NB4 (cell line): ENCODE measurements at places on chromosomes 2 and 18.
A peak's percentile ranks its signal among the peaks of the same experiment; 100 is the strongest.

- DNase-seq = no peak
These were observed 53.7 kb upstream of the PARD3B start for GRCh38 chr2:204491528-204491927.

DNA sequence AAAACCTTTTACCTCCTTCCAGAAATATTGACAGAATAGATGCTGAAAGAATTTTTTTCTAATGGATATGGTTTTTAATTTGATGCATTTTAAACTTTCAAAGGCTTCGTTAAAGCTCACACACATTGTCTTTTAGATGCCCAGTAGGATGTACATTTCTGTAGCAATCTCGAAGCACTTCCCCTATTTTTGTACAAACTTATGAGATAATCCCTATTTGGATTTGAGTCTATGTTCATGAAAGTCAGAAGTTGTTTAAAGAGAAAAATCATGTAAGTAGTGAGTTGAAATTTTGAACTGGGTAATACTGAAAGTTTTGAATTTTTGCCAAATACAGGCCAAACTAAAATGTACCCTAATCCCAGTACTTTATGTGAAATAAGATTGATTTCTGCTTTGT is 38.1 kb upstream of the MMADHC start:
- no peak for DNase-seq

DNA sequence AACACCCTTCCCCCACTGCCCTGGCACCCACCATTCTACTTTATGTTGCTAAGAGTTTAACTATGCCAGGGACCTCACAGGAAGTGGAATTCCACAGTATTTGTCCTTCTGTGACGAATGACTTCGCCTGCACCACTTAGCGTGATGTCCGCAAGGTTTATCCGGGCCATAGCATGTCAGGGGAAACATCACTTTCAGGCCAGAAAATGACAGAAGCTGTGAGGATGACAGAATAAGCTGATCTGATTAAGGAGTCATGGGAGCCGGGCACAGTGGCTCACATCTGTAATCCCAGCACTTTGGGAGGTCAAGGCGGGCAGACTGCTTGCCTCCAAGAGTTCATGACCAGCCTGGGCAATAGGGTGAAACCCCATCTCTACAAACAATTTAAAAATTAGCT is 248.8 kb downstream of the EIPR1 start:
- DNase-seq = no peak

GRCh38 chr18:27395752-27396151 is 210.6 kb upstream of the CHST9 start:
- no peak for DNase-seq

- DNase-seq = peak; percentile 76
These were observed 66.3 kb upstream of the TCF7L1 start for GRCh38 chr2:85066874-85067351.

DNA sequence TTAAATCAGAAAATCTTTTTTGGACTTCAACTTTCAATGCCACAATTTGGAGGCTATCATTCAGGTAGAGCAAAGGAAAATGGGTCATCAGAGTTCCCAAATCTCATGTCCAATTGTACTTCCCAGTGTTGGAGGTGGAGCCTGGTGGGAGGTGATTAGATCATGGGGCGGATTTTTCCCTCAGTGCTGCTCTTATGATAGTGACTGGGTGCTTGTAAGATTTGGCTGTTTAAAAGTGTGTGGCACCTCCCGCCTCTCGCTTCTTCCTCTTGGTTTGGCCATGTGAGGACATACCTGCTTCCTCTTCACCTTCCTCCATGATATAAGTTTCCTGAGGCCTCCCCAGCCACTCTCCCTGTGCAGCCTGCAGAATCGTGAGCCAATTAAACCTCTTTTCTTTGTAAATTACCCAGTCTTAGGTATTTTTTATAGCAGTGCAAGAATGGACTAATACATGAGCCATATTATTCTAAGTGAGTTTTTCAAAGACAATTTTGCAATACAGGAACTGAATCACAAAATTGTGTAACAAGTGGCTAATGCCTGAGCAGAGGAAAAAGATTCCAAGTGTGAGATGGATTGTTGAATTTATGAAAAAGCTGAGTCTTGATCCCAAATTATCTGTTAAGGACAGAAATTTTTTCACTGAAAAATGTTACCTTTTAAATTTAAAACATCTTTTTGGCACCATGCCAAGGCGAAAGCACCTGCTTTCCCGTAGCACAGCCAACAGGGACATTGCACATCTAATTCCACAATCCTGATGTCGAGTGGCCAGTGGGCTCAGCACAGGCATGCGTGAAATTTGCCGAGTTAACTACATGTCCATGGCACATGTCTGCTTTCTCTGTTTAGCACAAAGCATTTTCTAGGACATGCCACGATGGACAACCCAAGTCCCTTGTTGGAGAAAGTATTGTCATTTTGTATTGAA is 150.9 kb downstream of the COL6A3 start:
- peak; percentile 72 for DNase-seq

- DNase-seq = no peak
These were observed 223.1 kb downstream of the C1D start for GRCh38 chr2:67839668-67840067.

GRCh38 chr18:10051877-10052631 is 138.2 kb downstream of the VAPA start:
- no peak for DNase-seq

DNA sequence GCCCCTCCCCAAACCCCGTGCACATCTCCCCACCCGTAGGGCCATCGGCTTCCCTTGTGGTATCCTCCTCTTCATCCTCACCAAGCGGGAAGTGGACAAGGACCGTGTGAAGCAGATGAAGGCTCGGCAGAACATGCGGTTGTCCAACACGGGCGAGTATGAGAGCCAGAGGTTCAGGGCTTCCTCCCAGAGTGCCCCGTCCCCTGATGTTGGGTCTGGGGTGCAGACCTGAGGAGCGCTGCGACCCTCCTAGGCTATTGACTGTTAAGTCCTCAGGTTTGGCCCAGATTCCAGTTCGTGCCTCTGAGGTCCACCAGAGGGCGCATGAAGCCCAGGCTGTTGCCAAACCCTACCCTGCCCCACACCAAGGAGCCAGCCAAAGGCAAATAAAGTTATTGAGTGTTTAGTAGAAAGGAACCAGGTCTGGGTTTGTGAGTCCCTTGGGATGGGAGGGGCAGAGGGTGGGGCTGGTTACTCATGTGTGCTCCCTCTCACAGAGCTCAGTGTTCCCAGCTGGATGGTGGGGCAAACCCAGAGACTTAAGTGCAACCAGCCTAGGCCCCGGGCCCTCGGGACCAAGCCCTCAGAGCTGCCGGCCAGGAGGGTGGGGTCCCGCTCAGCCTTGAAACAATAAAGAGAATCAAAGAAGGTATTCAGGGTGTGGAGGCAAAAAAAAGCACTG is 2.4 kb downstream of the PNKD start:
- peak; percentile 98 for DNase-seq

- DNase-seq = no peak
These were observed 491.0 kb upstream of the NXPH2 start for GRCh38 chr2:139271149-139271548.

GRCh38 chr2:102025583-102026267 is 34.0 kb downstream of the IL1R2 start:
- peak; percentile 35 for DNase-seq

DNA sequence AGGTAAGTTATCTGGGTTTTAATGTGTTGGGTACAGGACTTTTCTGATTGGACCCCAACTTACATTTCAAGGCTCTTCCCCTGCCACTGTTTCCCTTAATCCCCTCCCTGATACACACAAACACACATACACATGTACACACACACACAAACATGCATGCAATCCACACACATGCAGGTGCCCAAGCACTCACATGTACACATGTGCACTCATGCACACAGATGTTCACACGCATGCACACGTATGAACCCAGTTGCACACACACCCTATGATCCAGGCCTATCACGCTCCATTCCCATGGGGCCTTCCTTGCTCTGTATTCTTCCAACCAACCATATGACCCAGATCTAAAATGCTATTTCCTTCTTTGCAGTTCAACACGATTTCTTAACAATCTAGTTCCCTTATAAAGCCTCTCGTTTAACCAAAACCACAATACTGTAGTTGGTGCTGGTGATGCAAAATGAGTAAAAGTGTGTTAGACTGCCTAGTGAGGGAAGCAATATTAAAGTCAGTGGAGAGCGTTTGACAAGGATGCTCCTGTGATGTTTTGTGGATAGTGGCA is 11.1 kb downstream of the SERPINB8 start:
- peak; percentile 78 for DNase-seq

GRCh38 chr2:17971531-17972125 is 93.2 kb downstream of the KCNS3 start:
- DNase-seq = no peak

DNA sequence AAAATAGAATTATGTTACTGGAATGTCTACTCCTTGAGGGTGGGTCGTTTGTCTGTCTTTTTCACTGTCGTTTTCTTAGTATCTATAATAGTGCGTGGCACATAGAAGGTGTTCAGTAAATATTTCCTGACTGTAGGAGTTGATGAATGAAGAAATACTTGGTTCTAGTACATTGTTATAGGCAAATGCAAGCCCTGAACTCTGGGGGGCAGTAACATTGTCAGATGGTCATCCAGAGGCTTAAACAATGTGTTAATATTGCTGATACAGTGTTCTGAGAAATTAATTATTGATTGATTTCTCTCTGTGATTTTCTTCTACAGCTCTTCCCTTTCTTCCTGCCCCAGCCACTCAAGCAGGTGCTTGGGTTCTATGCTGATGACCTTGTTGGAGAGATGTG is 24.4 kb upstream of the THOC1 start:
- peak; percentile 14 for DNase-seq

GRCh38 chr18:36511791-36512352 is 214.4 kb downstream of the FHOD3 start:
- peak; percentile 80 for DNase-seq

- DNase-seq = peak; percentile 98
These were observed at the start of gene NFE2L2 for GRCh38 chr2:177264693-177265587. NFE2L2 (minus strand) TSS chr2:177264727; CDS start chr2:177264576, 151 bp downstream.

GRCh38 chr18:48928787-48929186 is 22.0 kb downstream of the SMAD7 start:
- DNase-seq = peak; percentile 80

- no peak for DNase-seq
These were observed 74.1 kb downstream of the VAPA start for GRCh38 chr18:9987931-9988330.

- DNase-seq = no peak
These were observed 235.2 kb upstream of the LINC00305 start for GRCh38 chr18:64384101-64384500.

GRCh38 chr2:119414894-119415293 is 16.8 kb upstream of the TMEM37 start:
- no peak for DNase-seq

- DNase-seq = no peak
These were observed 99.9 kb downstream of the CPO start for GRCh38 chr2:207039225-207039624.

GRCh38 chr2:169765523-169765922 is 31.9 kb downstream of the KLHL23 start:
- DNase-seq = no peak

- peak; percentile 50 for DNase-seq
These were observed 36.0 kb upstream of the WIPF1 start for GRCh38 chr2:174633623-174633930.

GRCh38 chr2:47193607-47194006 is 38.5 kb upstream of the STPG4 start:
- no peak for DNase-seq

- no peak for DNase-seq
These were observed 929.4 kb upstream of the PIK3C3 start for GRCh38 chr18:41025666-41026065.

- DNase-seq = no peak
These were observed 85.1 kb downstream of the BCL2L11 start for GRCh38 chr2:111205774-111206173.

DNA sequence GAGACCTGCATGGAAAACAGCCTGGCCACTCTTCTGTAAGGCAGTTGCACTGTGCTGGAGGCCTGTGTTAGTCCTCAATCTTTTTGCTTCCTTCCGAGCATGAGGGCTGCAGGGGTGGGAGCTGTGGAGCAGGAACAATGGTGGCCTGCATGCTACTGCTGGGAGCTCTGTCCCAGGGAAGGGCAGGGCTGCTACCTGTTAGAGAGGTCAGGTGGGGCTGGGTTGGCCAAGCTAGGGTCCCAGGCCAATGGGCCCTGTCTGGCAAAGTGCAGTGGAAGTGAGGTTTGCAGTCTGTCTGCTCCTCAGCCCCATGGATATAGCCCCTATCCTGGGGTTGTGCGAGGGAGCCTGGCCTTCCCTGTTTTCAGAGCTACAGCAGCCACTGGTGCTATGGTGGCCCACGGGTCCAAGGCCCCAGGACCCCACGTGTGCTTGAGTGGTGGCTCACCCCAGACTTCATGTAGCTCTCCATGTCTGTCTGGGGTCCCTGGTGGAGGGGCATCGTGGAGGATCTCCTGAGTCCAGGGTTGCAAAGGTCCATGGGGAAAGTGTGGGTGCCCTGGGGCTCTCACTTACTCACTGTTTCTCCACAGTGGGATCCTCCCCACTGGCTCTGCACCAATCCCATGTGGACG is 1212.6 kb upstream of the NXPH2 start:
- DNase-seq = no peak

- no peak for DNase-seq
These were observed 73.0 kb upstream of the COPS8 start for GRCh38 chr2:237012577-237013267.

DNA sequence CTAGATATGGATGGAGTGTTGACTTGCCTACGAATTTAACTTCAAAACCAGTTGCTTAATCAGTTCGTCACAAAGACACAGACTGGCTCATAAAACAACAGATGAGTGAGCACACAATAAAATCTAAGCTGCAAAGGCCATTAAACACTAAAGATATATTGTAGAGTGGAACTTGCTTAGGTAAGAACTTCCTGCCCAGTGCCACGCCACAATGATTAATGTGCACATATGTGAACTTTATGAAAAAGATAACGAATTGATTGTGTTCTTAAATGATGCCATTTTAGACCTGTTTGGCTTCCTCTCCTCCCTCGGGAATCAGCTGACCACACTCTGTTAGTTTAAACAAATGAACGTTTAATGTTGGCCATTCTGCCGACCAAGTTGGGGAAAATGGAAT is 2031.3 kb upstream of the CELF4 start:
- no peak for DNase-seq

- no peak for DNase-seq
These were observed 57.5 kb downstream of the PAX3 start for GRCh38 chr2:222241128-222241870.

DNA sequence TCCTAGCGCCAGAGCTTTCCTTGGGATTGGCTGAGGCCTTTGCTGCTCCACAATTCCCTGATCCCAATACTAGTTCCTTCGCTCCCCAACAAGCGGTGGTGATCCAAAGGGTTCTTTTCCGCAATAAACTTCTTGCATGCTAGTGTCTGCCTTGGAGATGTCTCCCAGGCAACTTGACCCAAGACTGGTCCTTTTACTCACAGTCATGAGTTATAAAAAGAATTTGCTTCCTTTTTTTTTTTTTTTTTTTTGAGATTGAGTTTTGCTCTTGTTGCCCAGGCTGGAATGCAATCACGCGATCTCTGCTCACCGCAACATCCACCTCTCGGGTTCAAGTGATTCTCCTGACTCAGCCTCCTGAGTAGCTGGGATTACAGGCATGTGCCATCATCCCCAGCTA is 89.8 kb upstream of the SP3 start:
- DNase-seq = no peak

GRCh38 chr2:24228470-24228869 is 53.6 kb downstream of the FAM228A start:
- peak; percentile 27 for DNase-seq
